Right renal cortex interstitium (tissue), 3 donors: ENCODE measurements at places on chromosomes 1 and 21.
A peak's percentile ranks its signal among the peaks of the same experiment; 100 is the strongest.

DNA sequence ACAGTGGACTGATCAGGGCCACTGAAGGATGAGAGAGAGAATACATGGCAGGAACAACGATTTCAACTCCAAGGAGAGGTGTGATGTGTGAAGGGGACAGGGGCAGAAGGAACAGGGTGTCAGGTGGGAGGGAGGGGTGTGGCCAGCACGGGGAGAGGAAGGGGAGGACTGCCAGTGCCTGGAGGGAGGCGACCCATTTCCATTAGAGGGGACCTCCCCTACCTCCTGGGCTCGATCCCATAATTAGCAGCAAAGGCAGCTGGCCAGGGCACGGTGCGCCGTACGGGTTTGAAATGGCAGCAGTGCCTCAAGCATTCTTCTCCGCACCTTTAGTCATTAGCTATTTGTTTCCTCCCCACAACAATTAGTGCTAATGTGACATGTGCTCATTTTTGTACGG, 22.7 kb downstream of the CRYAA start:
- DNase-seq: no peak

- no peak for DNase-seq
Observed at GRCh38 chr21:29638761-29639327, 301.0 kb downstream of the GRIK1 start.

- no peak for DNase-seq
Observed at GRCh38 chr1:16981269-16981849, 939 bp upstream of the MFAP2 start.

DNA sequence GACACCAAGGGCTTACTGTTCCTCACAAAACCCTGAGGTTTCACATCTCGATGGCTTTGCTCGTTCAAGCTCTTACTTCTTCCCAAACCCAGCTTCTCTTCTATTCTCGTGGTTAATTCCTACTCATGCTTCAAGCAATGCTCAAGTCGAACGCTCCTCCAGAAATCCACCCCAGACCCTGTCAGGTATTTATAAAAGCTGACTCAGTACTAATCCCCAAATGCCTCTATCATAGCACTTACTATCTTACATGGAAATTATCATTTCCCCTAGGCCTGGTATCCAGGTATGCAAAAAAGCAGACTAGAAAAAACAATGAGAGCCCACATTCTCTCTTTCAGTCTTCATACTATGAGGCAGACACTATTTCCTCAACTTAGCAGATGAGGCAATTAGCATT, 6.3 kb downstream of the EBNA1BP2 start:
- no peak for DNase-seq

DNA sequence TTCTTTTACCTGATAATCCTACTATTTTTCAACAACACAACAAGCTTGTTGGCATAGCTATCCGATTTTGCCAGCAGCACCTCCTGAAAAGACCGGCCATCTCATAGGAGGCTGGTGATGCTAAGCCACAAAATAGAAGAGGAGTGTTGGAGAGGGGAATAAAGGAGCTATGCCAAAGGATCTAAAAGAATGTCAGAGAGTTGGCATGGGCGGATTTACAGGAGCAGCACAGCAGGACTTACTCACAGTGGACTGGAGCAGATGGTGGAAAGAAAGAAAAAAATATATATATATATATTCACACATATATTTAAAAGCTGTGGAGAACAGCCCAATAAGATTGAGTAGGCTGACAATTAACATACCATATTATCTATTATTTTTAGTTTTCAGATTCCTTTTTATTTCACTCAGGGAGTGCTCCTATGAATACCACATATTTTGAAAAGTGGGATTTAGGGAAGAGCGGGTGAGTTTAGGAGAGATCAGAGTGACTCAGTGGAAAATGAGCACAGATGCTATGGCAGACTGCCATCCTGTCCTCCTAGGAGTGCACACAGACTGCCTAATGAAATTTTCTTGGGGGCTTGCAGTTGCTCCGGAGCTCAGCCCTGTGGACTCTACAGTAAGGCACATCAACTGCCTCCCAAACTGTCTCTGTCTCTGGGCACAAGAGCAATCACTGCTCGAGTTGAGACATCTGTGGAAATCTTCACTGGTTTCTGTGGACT, 394.4 kb upstream of the CHRM3 start:
- DNase-seq: no peak

GRCh38 chr21:46325073-46325912, 1.3 kb downstream of the PCNT start:
- DNase-seq: no peak

DNA sequence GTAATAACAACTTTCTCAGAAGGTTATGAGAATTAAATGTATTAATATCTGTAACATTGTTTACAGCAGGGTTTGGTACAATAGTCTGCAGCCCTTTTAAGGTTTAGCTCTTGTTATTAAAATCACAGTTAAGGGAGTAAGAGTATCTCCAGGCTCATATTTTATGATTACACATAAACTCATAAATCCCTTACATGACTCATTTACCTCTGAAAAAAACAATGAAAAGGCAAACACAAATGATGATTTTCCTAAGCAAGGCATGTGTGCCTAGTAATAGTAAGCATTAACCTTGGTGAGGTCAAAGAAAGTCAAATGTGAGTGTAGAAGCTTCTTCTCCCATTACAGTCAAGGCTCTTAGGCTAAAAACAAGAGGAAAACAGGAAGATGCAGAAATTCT, 84.5 kb upstream of the ADGRL4 start:
- DNase-seq: no peak

GRCh38 chr1:81681601-81682266, 119.0 kb upstream of the ADGRL2 start:
- DNase-seq: no peak

DNA sequence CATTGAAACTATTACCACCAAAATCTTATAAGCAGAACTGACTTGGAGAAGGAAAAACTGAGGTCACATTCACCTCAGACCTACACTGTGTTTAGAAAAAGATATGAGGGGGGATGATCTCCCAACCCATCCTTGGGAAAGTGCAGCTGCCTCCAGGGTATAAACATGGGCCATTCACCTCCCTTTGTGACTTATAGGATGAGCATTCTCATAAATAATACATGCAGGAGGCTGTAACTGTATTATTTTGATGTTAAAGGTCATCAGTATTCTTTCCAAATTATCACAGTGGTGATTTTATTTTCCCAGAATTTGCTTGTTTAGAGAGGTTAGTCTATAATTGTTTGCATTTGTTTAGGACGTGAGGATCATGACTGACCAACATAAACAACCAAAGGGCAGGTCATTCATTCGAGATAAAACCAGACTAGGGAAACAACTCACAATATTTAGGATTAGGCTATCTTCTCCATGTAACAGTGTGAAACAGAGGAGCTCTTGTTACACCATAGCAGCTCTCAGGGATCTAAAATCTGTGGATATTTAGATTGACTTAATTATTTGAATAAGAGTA, 109.2 kb upstream of the NR5A2 start:
- DNase-seq: no peak

GRCh38 chr1:223137455-223138085, 5.5 kb downstream of the TLR5 start:
- DNase-seq: no peak

DNA sequence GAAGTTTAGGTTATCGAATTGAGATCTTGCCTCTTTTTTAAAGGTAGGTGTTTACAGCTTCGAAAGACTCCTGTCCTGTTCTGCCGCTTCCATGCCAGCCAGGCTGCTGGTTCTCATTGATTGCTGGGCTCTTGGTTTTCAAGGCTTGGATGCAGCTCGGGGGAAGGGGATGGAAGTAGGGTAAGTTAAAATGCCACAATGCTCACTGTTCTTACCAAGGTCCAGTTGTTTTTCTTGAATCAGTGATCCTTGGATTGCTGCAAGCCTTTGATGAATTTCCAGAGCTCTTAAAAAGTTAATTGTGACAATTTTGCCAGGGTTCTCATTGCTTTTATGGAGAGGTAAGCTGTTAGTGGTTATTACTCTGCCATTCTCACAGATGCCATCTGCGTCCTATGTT, 74.9 kb downstream of the PCBP3 start:
- DNase-seq: no peak

- peak; percentile 50 for DNase-seq
Observed at GRCh38 chr1:230268371-230269170, 157.6 kb downstream of the PGBD5 start.

DNA sequence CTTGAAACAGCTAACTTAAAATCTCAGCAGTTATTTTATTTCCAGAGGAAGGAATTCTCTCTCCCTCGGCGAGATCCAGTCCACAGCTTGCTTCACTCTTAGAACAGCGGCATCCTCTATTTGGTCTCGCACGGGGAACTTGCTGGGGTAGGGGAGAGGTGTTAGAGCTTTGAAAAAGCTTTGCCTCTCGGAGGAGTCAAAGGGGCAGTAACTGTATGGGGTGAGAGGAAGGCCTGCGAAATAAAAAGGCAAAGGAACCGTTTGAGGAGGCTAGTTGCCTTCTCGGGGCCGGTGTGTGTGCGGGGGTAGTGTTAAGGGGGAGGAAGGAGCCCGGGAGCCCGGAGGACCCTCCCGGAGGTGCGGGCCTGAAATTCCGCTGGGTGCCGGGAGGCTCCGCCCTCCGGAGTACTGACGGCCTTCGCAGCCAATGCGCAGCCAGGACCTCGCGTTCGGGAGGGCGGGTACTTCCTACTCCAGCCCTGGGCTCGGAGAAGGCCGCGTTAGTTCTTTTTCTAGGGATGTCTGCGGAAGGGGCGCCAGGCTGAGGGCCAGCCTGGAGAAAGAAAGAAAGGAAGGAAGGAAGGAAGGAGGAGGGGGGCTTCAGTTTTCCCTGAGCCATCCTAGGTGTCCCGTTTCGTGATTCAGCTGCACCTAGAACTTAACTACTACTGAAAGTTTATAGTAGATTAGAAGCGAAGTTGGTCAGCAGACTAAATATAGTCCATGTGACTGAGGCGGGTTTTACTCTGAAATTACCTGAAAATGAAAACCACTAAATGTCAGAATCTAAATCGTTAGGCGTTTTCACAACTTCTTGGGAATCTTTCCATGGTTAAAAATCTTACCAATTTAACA, 2.2 kb downstream of the NEK7 start:
- DNase-seq: peak; percentile 89

DNA sequence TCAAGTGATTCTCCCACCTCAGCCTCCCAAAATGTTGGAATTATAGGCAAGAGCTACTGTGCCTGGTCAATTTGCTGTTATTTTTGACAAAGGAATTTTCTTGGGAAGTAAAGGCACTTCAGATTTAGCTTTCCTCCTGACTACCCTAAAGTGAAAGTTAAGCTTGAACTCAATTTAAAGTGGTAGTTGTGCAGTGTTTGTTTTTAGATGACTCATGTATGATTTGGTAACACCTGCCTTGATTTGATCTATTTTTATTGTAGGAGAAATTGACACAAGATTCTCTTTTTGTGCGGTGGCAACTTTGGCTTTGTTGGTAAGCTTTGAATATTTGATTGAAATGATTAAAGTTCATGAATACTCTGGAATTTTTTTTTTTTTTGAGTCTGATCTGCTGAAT, 5.0 kb downstream of the RABGGTB start:
- no peak for DNase-seq

- DNase-seq: peak; percentile 24
Observed at GRCh38 chr1:60621368-60621851, 461.0 kb upstream of the NFIA start.

GRCh38 chr1:28172713-28173150, 3.8 kb downstream of the PTAFR start:
- no peak for DNase-seq

- no peak for DNase-seq
Observed at GRCh38 chr21:44929242-44929798, 8.6 kb upstream of the ITGB2 start.

DNA sequence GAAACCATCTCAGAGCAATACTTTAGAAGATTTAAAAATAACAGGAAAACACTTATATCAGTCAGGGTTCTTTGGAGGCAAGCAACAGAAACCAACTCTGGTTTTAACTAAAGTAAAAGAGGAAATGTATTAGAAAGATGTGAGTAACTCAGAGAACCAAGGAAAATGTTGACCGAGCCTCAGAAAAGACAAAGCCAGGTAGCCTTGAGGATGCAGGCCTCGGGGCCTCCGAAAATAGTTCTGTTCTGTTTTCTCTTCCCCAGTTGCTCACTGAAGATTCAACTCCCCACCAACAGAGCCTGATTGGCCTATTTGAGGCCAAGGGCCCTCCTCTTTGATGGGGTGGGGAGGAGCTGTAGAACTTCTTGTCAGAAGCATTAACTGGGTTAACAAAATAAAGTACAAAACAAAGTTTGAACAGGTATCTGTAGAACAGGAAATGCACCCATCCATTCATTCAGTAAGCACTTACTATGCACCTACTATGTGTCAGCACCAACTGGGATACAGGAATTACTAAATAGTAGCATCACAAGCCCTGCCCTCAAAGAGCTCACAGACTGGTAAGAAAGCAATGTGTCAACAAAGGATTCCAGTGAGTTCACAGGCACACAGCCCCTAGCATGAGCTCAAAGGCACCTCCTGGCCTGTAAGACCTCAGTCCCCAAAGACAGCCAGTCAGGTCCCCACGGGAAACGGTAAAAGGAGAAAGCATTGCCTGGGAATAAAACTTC, 12.6 kb downstream of the SLAMF8 start:
- no peak for DNase-seq

DNA sequence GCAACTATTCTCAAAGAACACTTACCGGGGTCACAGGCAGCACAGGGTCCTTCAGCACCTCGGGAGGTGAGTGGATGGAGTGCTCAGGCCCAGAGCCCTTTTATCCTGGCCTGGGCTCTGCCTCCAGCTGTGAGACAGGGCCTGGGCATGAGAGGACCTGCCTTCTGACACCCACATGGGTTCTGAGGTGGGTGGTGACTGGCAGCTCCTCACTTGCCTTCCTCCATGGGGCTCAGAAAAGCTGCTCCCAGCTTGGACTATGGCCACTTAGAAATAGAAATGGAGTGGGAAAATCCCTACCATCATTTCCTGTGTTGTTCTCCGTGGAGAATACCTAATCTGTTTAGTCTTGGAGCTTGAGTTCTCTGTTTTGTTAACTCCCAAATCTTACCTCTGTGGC, at the start of gene LCE1C:
TSS of gene LCE1C (minus strand) at position 76 of the 400 bp plus-strand sequence. CDS start 1,173 bp downstream, outside the sequence.
- DNase-seq: no peak

DNA sequence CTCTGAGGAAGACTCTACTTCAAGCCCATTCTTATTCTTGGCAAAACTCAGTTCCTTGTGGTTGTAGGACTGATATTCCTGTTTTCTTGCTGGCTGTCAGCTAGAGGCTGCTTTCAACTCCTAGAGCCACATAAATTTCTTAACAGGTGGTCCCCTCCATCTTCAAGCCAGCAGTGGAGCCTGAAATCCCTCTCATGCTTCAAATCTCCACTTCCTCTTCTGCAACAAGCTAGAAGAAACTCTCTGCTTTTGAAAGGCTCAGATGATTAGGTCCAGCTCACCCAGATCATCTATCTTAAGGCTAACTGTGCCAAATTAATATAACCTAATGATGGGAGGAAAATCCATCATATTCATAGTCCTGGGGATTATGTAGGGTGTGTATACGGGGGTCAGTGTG, 43.2 kb upstream of the CD34 start:
- DNase-seq: no peak

GRCh38 chr1:244821134-244821533, 14.3 kb upstream of the COX20 start:
- DNase-seq: no peak

GRCh38 chr1:19735440-19736127, 64.1 kb downstream of the TMCO4 start:
- DNase-seq: no peak
